NT2/D1 (cell line): ENCODE measurements at places on chromosomes 16 and 17.

GRCh38 chr17:7460850-7461660 is 16.2 kb downstream of the CHRNB1 start:
- no peak for DNase-seq

DNA sequence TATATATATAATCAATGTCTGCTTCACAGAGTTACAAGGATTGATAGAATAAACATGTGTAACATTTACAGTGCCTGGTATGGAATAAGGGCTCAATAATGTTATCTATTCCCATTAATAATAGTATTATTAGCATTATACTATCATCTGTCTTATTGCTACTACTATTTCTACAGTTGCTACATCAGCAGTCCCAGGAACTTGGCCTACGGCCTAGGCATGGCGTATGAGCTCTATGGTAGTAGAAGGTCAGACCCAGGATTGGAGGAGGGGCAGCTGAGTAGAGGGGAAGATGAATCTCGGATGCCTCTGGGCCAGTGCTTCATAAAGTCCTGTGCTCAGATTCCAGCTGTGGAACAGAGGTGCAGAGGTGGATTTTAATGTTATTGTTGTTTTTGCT is 146.3 kb upstream of the TBX2 start:
- DNase-seq, result no peak

GRCh38 chr17:75535119-75535537 is 9.6 kb downstream of the LLGL2 start:
- DNase-seq, result no peak

DNA sequence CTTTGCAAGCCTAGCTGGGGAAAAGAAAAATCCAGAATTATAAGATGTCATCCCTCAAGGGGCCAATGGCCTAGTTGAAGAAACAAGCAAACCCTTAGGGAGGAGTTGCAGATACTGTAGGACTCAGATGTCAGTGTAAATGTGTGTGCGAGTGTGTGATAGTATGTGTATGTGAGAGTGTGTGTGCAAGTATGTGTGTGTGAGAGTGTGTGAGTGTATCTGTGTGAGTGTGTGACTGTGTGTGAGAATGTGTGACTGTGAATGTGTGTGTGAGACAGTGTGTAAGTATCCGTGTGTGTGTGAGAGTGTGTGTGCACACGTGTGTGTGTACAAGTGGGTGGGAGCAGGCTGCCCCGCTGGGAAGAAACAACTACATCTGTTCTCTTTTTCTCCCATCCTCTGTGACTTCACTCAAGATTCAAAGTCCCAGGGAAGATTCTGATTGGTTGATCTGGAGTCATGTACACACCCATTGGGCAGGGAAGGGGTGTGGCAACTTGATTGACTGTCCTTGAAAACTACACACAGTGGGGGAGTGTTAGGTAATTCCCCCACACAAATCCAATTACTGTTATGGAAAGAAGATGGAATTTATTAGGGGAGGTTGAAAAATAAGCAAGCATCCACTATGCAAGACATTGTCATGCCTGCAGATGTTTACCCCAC is 40.7 kb downstream of the IRX3 start:
- DNase-seq, result no peak

DNA sequence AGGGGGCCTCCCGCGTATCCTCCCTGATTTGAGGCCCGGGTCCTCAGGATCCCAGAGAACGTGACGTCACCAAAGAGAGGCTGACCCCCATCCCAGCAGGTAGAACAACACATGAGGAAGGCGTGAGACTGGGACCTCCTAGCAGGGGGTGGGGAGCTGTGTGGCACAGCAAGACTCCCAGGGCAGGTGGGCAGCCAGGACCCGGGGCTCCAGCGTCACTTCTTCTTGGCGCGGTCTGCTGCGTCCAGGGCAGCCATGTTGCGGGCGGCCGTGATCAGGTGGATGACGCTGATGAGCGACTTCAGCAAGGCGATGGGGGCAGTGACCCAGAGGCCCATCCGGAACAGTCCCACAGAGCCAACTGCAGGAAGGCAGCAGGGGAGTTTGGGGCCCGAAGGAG is 4.1 kb downstream of the CDIPT start:
- DNase-seq, result no peak

DNA sequence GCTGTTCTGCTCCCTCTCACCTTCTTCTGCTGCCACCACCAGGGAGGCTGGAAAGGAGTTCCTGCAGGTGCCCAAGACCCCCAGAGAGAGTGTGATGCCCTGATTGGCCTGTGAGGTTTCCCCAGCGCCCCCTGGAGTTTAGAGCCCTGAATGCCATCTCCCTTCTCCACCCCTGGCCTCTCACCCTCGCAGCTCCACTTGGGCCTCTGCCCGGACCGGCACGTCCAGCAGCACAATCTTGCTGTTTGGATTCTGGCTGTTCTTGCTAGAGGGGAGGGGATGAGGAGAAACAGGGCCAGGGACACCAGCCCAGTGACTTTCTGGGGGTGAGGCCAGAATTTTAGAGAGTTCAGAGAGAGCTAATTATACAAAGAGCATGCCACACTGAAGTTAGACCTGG is 12.5 kb upstream of the FAM171A2 start:
- DNase-seq, result no peak

- no peak for DNase-seq
These were observed 31.9 kb upstream of the POLR3E start for GRCh38 chr16:22265351-22265750.
